ENCODE measurements at places on chromosomes 4 and X.

DNA sequence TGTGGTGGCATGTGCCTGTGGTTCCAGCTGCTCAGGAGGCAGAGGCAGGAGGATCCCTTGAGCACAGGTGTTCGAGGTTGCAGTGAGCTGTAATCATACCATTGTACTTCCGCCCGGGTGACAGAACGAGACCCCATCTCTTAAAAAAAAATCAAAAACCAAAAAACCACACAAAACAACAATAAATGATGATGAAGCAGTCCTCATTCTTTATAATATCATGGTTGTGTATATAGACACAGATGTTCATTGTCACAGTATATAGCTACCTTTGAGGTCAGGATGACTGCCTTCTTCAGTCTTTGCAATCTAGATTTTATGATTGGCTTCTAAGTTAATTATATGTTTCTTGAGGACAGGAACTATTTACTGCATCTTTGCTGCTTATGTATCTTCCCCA, 37.0 kb downstream of the ZFX start:
- no peak for DNase-seq

- DNase-seq: no peak
These were observed 135.2 kb upstream of the AFF2 start for GRCh38 chrX:148365233-148365632.

- no peak for DNase-seq
These were observed 216.1 kb upstream of the TLL1 start for GRCh38 chr4:165656829-165657490.

GRCh38 chr4:188611143-188611542, 471.9 kb downstream of the TRIML1 start:
- no peak for DNase-seq

DNA sequence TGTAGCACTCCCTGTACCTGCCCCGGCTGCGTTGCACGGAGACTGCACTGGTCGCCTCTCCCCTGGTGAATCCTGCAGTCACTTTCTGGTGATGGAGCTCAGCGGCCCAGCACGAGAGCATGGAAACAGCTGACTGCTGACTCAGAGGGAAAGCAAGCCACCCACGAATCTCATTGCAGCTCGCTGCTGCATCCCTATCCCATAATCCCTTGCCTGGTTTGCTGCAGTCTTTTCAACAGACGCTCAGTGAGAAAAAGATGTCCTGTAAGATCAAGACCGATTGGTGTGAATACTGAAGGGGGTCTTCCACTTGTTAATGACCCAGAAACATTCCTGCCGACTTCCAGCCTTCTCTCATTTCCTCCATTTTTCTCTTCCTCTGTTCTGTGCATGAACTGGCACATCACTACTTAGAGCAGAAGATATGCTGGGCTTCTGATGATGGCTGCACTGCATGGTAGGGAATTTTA, 52.9 kb downstream of the TRIM2 start:
- DNase-seq: no peak

DNA sequence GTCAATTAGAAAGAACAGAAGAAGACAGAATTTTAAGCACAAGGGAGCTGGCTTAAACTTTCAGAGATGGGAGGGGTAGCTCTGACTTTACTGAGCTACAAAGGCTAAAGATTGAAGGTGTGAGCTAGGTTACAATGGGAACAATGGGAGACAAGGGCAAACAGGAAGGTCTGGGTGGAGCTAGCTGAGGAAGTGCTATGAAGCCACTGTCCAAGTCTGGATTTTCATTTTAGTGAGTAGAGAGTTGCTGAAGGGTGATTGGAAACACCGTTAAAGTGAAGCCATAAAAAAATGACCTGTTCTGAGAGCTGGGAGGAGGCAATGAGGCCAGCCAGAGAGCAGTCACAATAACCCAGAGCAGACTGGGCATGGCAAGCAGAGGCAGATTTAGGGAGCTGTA, 104.3 kb upstream of the CITED1 start:
- DNase-seq: no peak

- no peak for DNase-seq
These were observed 91.7 kb upstream of the PNPLA4 start for GRCh38 chrX:8018934-8019333.

- peak; percentile 80 for DNase-seq
These were observed 50.4 kb upstream of the CCDC160 start for GRCh38 chrX:134186362-134187121.

DNA sequence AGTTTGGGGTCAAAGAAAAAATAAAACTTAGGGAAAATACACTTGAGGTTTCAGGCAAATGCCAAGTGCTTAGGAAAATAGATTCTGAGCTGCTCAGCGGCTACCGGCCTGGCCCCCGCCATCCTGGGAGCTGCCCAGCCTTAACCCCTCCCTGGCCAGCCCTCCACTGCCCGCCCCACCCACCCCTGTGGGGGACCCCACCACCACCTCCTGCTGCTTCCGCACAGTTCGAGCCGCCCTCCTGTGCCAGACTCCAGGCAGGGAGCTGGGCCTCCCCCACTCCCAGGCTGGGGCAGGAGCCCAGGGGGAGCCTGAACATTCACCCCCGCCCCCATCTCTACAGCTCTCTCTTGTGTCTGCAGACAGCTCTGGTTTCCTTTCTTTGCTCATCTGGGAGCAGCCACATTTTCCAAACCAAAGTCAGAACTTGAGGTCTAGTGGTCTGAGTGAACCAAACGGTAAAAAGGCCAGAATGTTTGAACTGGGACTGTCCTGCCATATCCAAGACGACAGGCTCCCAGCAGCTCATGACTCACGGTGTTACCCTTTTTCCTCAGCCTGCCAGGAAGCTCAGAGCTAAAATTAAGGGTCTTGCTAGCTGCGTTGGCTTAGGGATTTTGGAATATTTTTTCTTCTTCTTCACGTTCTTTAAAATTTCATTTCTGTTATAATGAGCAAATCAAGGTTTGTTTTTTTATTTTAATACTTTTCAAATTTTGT, 4.7 kb upstream of the FGFR3 start:
- DNase-seq: no peak

DNA sequence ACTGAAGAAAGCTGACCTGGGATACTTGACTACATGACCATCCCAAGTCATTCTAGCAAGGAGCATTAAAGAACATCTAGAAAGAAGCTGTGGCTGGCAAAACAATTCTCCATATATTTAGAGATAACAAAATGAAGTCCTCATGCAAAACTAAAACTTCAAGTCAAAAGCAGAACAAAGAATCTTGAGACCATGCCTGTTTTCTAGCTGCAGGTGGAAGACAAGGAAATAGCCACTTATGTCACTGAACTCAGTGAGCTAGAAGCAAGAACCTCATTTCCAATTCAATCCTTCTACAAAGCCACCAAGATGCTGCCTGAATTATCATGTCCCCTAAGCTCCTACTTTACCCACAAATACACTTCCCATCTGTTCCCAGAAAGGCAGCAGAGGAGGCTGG, 13.8 kb downstream of the USP46 start:
- no peak for DNase-seq

GRCh38 chr4:176795441-176795840, 2.7 kb upstream of the VEGFC start:
- no peak for DNase-seq

DNA sequence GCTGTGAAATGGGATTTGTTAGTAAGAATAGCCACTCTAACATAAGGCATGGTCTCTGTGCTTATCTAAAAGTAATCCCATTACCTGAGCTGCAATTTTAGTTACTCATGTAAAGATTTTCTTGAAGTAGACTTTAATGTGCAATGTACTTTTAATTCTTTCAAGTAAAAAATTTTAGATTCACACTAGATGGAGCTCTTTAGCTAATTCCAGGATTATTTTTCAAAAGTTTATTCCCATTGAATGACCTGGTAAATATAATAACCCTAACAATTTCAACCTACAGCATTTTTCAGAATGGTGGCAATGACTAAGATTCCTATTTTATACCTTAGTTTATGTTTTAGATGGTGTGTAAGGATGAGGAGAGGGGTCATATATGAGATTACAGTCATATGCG, 18.1 kb downstream of the USP38 start:
- no peak for DNase-seq

DNA sequence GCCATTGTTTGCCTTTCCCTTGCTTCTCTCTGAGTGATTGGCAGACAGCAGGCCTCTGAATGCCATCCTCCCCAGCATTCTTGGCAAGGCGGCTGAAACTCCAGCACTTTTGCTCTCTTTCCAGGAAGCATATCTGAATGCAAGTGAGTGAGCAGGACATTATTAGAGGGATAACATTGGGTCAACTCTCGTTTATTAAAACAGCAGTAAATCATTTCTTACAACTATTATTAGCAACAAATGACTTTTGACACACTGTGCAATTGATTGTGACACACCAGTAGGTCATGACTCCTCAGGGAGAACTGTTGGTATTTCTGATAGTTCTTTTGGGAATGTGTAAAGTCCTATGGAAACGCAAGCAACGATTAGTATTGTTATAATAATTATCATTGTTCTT, 103.8 kb downstream of the EFNB1 start:
- DNase-seq: no peak

GRCh38 chrX:112863850-112864249, 23.2 kb upstream of the AMOT start:
- no peak for DNase-seq

GRCh38 chrX:117645639-117646038, 471.0 kb downstream of the KLHL13 start:
- DNase-seq: no peak

DNA sequence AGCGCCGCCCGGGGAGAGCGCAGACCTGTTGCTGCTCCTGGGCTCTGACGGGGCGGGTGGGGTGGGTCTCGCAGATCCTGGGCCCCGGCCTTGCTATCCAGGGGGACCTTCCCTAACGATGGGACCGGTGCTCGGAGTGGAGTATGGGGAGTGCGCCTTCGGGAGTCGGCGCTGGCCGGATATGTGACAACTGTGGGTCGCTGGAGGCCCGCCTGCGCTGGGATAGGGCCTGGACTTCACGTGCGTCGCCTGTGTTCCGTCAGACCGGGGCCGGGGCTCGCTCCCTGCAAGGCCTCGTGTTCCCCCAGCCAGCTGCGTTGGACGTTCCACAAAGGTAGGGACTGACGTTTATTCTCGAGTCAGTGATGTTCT, 1.3 kb downstream of the TBL1X start:
- no peak for DNase-seq

- DNase-seq: no peak
These were observed 253.8 kb downstream of the DHX15 start for GRCh38 chr4:24330573-24330972.

DNA sequence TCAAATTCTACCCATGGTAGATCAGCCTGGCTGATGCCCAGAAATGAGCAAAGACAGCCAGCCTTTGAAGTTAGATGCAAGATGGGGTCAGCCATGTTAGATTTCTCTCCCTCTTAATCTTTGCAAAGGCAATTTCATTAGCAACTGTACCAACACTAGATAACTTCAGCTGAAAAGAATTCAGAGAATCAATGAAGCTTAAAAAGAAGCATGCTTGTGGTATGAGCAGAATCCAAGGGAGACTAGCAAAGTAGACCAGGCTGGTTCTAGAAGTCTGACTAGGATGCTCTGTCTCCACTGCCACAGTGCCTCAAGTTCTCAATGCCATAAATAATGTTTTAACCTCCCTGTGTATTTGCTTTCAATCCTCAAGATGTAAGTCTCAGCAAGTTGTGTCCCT, 247.3 kb downstream of the SLC7A11 start:
- no peak for DNase-seq

- no peak for DNase-seq
These were observed 279.2 kb downstream of the NR3C2 start for GRCh38 chr4:148162991-148163390.

GRCh38 chr4:2812612-2813354, 19.9 kb downstream of the SH3BP2 start:
- no peak for DNase-seq

- DNase-seq: peak; percentile 72
These were observed 15.9 kb upstream of the PIM2 start for GRCh38 chrX:48934581-48935300.

DNA sequence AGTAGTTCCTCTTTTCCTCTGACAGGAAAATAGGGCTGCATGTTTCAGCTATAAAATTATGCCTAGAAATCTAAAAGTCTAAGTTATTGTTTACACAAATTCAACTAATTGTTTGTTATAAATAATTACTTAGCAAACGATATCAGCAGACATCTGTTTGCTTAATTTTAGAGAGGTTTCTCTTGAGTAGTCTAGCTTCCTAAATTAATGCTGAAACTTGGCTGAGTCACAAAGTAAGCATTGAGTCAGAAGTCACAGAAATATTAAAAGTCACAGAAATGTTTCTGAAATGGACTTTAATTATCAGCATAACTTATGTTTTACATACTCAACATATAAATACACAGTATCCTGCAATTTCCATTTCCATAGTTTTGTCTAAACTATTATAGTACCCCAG, 1044.0 kb downstream of the CCSER1 start:
- no peak for DNase-seq

- no peak for DNase-seq
These were observed 142.9 kb downstream of the TMEM164 start for GRCh38 chrX:110145854-110146253.

DNA sequence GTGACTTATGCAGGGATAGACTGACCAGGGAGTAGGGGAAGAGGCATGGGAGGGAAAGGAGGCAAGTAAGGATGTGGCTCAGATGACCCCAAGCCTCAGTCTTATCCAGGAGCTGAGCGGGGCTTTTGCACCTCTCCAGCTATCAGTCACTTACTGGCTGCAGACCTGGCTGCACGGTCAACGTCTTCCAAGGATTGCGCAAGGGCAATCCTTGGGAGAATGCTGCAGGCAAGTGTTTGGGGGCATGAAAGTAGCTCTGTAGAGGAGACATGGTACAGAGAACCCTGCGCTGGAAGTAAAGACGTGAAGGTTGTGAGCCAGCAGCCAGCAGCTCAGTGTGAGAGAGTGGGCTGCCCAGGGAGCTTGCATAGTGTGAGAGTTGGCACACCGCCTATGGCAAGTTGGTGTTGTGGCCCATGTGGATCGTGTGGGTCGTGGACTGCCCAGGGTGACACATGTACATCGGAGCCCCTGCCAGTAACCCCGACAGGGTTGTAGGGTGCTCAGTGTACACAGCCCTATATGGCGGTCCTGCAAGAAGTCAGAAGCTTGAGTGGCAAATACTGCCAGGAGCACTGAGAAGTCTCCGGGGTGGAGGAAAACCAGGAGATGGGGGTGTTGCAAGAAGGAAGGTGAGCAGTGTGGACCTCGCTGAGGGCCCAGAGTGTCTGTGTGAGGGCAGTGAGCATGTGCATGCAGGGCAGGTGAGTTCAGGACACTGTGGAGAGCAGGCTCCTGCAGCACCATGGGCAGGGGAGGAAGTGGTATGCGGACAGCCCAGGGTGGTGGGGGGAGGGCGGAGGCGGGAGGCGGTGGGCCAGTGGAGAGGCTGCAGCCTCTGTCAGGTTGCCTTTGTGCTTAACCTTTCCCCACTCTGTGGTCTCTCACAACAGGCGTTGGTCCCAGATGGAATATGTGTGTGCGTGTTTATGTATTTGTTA, 50.9 kb downstream of the KIT start:
- DNase-seq: no peak
